ENCODE measurements at places on chromosomes 3 and 15.

DNA sequence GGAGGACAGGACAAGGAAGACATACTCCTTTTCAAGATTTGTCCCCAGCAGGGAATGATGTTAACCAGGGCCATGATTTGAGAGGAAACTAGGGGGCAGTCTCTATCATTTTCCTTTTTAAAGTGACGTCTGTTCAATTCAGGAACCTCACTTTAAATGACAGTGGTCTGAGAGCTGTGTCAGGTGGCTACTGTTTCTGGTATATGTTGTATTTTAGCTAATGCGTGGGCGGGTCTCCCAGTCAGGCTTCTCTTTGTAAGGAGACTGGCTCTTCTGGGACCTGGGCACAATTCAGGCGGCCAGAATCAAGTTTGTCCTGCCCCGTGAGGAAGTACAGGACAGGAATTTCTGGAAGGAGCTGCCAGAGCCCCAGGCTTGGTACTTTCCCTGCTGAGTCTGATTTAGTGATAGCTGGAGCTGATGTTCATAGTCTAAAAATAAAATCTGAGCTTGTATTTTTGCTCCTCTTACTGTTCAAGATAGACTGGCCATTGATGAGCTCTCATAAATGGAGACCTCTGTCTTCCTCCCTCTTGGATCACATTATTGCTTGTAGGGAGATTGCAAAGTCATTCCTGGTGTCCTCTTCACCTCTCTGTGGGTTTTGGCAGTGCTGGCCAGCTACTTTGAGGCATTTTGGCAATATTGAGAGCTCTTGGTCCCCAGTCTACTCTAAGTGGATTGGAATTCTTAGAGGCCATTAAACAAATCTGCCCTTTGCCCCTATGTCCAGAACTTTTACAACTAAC is 25.6 kb downstream of the SQOR start:
- DNase-seq: no peak

DNA sequence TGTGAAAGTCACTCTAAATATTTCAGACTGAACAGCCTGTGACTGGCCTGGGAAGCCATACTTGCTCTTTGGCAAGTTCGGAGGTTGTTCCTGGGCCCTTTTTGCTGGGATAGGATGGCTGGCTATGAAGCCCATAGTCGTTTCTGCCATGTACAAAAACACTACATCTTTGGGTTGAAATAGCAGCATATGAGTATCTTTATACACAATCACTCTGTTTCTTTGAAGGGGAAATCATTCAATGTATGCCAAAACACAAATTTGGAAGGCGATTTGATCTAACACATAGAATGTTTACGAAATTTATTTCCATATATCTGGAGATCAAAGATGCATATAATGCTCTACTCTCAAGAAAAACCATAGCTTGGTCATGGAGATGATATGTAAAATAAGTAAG is 192.9 kb downstream of the SQOR start:
- no peak for DNase-seq

GRCh38 chr3:107987036-107987939 is 103.5 kb downstream of the CD47 start:
- DNase-seq: no peak

DNA sequence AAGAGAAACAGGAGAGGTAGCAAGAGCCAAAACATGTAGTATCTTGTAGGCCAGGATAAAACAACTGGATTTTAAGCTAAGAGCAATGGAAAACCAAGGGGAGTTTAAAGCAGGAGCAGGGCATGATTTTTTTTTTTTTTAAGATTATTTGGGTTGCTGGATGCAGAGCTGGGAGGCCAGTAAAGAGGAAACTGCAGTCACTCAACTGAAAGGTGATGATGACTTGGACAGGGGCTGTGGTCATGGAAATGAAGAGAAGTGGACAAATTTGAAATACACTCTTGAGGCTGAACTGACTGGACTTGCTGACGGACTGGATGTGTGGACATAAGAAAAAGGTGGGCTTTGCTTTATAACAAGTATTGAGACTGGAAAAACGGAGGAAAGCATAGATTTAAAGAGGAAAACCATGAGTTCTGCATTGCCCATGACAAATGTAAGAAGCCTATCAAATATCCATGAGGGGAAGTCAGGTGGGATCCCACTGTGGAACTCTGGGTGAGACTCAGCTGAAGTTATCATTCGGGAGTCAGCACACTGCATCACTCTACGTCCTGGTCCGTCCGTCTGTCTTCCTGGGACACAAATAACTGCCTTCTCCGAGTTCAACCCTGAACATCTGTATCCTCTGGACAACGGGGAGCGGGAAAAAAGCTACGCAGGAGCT is 688 bp downstream of the XPC start:
- no peak for DNase-seq

- DNase-seq: no peak
Measured at GRCh38 chr15:92610101-92610520, 45.5 kb downstream of the FAM174B start.

DNA sequence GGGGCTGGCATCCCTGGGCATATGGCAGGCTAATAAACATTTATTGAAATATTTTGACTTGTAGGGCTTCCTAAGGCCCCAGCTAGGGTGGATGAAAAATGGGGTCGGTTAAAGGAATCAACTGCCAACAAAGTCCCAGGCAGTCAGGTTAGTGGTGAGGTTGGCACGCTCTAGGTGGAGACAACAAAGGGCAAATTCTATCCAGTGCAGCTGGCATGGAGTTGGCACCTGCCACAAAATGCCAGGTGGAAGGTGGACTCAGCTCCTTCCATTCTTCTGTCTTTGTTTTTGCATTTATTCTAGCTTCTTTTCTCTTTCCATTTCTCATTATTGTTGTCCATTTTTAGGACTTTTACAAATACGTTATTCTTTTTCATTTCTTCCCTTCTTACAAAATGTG is 31.0 kb downstream of the LCMT2 start:
- no peak for DNase-seq

GRCh38 chr3:64190517-64191515 is 34.5 kb downstream of the PRICKLE2 start:
- DNase-seq: no peak

Measured in CD8-positive, alpha-beta memory T cell (primary cell).